ENCODE measurements at places on chromosomes 7 and 10. TPM values are rescaled to one million over a fixed set of nuclear protein-coding genes. Genes with fewer than 3 reads are reported as not detected.

GRCh38 chr7:22296265-22296566 is 60.7 kb downstream of the RAPGEF5 start:
- no peak for DNase-seq

DNA sequence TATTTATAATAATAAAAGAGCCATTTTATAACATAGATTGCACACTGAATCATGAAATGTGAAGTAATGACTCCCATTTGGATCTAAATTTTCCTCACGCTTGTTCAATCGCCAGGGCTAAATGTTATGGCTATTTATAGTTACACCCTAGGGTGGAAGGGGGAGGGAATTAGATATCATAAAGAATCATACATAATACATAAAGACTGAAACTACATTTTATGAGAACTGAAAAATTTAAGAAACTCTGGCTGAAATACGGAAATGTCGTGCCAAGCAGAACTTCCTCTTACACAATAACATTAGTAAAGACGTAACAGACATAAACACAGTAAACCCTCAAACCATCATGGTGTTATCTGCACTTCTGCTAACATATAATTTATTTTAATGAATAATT is 327.5 kb upstream of the PHF14 start:
- DNase-seq: no peak

GRCh38 chr10:127198307-127198706 is 1.9 kb upstream of the INSYN2A start:
- DNase-seq: no peak

DNA sequence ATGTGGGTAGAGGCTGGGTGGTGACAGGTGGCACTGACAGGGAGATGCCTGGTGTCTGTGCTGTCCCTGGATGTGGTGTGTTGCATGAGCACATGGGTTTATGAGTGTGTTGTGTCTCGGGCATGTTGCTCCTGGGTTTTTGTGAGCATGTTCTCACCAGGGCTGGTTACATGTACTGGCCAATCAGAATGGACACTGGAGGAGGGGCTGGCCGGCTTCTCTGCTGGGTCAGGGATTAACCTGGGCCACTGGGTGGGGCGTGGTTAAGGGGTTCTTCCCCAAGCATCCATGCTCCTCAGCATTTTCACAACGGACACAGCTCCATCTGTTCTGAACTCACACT is 20.8 kb upstream of the VOPP1 start:
- DNase-seq: no peak

DNA sequence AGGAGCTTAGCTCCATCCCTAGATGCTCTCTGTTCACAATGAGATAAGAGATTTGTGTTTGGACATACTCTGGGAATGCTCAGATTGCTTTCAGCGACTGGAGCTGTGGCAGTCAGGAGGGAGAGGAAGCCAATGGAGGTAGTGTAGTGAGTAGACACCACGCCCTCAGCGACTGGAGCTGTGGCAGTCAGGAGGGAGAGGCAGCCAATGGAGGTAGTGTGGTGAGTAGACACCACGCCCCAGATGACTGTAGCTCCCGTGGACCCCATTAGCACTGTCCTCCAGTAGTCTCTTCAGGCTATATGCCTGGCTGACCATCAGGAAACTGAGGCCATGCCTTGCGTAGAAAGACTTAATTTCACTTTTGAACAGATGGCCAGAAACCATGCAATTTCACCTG is 1033.8 kb downstream of the NRG3 start:
- no peak for DNase-seq

The GBX1 gene
- not detected for total RNA-seq

The OPN4 gene
- total RNA-seq: not detected

DNA sequence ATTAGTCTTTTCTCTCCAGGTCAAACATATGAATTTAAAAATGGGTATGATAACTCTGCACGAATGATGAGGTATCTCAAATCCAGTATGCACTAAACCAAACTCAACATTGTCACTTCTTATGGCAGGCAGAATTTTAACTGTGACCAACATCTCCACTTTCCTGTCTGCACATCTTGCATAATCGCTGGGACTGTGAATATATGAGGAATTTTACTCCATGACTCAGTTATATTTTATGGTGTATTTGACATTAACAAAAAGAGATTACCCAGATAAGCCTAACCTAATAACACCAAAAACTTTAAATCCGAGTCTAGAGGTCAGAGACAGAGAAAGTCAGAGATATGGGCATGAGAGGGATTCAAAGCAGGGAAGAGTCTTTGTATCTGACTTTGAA is 454.5 kb upstream of the SEMA3D start:
- DNase-seq: no peak

- DNase-seq: no peak
Observed at GRCh38 chr7:95342642-95343307, 18.4 kb upstream of the PON1 start.

The KLF14 gene
- total RNA-seq: 0.17 TPM

GRCh38 chr10:74179111-74179710 is 28.2 kb downstream of the ADK start:
- DNase-seq: no peak

The VIPR2 gene
- not detected for total RNA-seq

- peak; percentile 71 for DNase-seq
Observed at GRCh38 chr7:16695621-16696237, 49.7 kb downstream of the BZW2 start.

DNA sequence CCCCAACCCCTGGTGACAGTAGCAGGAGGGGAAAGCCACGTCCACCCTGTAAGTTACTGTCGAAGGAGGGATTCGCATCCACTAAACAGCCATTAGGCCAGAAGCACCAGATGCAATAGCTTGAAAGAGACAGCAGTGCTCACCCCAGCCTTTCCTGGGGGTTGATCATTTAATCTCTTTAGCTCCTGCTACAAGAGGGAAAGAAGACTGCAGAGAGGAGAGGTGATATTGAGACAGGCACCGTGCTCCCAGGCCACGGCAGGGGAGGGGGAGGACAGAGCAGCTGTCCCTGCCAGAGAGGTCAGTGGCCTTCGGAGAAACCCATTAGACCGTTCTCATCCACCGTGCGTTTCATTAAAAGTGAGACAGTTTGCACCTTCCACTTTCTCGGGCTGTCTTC is 148.3 kb downstream of the CDH23 start:
- DNase-seq: no peak

DNA sequence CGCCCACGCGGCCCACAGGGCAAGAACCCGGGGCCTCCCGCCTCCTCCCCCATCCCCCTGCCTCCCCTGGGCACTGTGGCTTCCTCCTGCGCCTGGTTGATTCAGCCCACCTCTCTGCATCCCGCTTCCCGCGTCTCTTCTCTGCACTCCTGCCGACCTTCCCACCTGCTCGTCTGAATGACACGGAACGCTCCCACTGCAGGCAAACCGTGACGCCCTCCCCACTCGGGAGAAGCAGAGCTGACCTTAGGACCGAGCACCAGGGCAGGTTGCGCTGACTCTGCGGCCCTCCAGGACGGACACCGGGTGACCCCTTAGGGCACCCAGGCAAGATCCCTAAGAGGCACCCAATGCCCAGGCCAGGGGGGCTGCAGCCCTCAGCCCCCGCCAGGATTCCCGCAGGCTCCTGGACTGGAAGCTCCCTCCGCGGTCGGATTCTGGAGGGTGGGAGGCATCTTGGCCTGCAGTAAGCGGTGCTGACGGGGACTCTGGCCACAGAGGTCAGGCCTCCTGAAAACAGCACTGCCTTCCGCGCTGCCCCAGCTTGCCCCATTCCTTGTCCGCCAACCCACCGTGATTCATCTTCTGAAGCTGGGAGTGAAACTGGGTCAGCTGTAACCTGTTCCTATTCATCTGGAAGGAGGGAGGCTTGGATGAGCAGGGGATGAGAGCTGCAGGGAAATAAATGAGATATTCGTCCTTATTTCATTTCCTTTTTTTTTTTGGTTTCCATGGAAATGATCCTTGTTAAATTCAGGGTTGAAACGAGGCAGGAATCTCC is 990 bp downstream of the CALML3 start:
- no peak for DNase-seq

DNA sequence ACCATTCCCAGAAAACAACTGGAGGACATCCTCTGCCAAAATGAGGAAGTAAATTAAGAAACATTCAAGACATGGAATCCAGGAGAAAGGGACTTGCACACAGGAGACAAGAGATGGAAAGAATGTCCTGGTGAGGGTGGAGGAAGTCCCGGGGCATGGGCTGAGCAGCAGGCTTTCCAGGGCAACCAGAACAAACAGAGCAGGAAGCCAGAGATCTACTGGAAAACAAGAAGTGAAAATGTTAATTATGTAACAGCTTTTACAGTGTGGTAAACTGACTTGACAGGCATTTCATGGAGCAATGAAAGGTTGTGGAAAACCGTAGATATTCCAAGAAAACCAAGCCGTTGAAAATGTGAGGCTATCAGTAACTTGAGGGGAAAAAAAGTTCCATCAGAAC is 55.2 kb upstream of the ZNF746 start:
- no peak for DNase-seq

All from Calu3 (cell line).